ENCODE measurements at places on chromosomes 5 and 9.

- no peak for DNase-seq
Observed at GRCh38 chr9:136424750-136425362, 14.4 kb downstream of the PMPCA start.

DNA sequence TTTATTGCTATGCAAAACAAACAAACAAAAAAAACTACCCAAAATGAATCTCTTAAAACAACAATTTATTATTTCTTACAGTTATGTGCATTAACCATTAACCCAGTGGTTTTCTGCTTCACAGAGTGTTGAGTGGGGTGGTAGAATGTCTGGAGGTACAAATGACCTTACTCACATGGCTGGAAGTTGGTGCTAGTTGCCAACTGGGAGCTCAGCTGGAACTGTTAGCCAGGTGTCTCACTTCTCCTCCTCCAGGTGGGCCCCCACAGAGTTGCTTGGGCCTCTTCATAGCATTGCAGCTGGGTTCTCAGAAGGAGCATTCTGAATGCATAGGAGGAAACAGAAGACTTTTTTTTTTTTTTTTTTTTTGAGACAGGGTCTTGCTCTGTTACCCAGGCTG is 10.5 kb upstream of the B4GALT1 start:
- no peak for DNase-seq

- DNase-seq, result peak; percentile 76
Observed at GRCh38 chr5:29077451-29077850, 2039.1 kb upstream of the CDH9 start.

- DNase-seq, result no peak
Observed at GRCh38 chr5:39605145-39605544, 180.4 kb upstream of the DAB2 start.

- no peak for DNase-seq
Observed at GRCh38 chr9:122215663-122216062, 13.1 kb downstream of the LHX6 start.

DNA sequence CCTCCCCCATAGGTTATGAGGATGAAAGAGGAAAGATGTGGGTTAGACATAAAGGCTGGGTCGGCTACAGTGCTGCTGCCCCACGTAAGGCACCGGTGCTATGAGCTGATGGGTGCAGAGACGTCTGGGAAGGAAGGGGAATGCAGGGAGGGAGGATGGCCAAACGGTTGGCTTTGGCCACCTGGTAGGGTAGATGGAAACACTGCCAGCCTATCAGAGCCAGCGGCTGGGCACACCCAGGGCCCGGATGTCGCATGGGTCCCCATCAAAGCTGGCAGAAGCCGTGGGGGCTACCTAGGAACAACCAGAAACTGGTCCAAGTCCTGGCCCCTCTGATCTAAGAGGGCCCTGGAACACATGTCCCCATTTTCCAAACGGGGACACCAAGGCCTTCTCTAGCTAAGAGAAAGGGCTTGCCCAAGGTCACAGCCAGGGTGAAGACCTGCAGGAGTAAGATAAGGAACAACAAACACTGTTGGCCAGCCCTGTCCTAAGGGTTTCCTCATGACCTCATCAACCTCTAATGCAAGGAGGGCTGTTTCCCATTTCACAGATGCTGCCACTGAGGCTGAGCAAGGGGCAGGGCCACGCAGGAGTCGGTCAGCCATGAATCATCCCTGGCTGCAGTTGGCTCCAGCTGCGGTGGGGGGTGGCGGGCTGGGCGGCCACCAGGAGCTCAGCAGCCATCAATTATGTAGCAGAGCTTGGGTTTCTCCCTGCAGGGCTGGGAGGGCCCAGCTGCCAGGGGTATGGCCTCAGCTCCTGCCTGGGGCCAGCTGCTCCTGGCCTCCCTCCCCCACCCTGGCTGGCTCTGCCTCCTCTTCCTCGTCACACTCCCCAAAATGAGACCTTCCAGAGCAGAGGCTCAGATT is 4.9 kb downstream of the SH3GLB2 start:
- peak; percentile 81 for DNase-seq

DNA sequence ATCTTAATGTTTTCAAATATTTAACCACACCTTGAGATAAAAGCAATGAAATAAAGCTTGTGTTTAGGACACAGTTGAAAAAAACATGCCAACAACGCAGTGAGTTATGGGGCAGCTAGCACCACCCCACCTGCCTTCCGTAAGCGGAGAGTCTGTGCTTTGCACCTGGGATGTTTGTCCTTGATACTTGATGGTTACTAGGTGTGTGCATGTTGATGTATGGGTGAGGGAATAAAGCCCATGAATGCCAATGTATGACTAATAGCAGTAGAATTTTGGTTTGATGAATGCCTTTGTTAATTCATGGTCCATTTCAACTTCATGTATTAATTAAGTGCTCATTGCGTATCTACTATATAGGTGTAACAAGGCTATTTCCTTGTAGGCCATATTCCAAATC is 74.0 kb downstream of the PCSK5 start:
- peak; percentile 54 for DNase-seq

- no peak for DNase-seq
Observed at GRCh38 chr9:133162861-133163503, 732 bp downstream of the GBGT1 start.

DNA sequence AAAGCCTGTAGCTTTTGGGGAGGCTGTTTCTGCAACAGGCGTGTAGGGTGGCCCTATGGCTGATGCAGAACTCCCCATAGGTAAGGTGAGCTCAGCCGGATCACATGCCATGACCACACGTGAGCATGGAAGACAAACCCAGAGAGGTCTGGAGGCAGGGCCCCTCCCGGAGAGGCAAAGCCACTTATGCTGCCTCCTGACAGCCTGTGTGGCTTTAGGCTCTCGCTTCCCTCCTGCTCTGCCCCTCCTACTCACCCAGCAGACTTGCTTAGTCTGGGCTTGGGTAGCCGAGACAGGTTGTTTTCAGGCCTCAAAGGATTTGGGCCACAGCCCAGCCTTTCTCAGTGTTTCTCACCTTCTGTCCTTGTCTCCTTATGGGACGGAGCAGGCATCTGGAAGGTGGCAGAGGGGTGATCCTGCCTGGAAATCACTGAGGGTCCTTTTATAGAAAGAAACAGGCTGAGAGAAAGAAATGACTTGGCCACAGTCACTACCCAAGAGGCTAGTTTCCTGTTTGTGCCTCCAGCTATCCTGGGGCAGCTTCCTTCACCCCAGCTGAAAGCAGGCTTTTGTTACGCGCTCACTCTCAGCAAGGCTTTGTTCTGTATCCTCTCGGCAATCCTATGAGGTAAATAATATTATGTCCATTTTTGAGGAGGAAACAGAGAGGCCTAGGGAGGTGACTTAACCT is 89.9 kb downstream of the DAB2IP start:
- DNase-seq, result no peak

GRCh38 chr9:137095664-137096517 is 9.1 kb downstream of the MAN1B1 start:
- no peak for DNase-seq

DNA sequence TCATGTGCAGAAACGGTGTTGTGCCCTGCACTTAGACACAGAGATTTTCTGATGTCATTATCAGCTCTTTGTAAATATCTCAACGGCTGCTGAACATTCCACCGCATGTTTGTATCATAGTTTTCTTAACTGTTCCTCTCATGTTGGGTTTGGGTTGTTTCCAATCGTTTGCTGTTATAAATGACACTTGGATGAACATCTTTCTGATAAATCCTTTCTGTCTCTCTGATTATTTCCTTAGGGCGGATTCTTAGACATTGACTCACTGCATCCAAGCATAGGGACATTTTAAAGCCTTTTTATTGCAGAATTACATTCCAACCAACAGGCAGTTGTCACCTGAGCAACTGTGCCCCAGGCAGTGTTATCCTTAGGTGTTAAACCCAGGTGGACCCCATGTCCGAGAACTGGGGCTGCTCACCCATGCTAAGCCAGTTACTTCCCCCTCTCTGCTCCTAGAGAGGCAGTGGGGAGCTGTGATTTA is 28.5 kb downstream of the COL5A1 start:
- DNase-seq, result peak; percentile 60

DNA sequence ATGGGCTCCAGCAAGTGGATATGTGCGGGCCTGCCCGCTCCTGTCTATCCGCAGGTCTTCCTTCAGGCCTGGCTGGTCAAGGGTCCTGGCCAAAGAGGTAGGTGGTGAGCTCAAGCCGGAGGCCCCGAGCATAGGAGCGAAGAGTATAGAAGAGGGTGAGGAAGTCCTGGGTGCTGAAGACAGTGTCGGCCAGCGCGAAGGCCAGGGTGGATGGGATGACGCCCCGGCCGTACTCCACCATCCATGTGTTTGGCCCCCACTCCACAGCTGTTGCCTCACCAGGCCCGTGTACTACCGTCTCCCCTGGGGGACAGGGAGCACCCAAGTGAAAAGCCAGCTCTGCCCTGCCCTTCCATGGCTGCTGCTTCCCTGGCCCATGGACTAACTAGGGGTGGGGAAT is 2.0 kb downstream of the SIGMAR1 start:
- DNase-seq, result no peak

- DNase-seq, result no peak
Observed at GRCh38 chr5:142117579-142118151, 9.1 kb downstream of the NDFIP1 start.

GRCh38 chr9:110338143-110338542 is 480 bp upstream of the TXNDC8 start:
- DNase-seq, result no peak

DNA sequence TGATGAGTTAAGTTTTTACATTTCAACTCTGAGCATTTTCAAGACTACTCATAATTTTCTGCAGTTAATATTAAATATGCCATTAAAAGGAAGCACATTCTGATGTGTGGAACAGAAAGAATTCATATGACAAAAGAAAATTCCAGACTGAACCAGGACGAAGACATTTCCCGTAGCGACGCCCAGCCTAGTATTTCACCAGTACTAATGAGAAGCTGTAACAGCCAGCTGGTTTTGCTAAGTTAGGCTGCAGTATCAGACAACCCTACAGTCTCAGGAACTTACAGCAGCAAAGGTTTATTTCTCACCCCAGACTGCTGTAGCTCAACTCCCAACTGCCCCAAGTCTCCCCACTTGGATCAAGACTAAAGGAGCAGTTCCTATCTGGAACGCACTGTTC is 91.6 kb downstream of the TMEM174 start:
- DNase-seq, result no peak

DNA sequence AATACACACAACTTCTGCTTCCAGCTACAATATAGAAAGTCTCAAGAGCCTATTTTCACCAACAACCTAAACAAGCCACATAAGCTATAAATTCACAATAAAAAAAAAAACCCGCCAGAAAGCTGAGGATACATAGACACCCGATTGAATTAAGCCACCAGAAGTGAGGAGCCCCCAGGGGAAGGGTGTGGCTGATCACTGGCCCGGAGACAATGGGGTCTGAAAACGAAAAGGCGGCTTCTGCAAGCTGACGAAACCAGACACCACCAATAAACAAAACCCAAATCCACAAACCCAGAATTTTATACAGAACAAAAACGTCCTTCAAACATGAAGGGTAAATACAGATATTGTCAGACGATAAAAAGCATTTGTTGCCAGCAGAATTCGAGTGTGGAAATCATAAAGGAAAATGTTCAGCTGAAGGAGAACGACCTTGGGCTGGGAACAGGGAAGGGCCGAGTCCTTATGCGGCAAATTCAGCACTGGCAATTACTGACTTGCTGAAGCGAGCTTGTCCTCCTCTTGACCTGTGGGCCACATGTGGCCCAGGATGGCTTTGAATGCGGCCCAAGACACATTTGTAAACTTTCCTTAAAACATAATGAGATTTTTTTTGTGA is 39.6 kb upstream of the CEP72 start:
- DNase-seq, result no peak

DNA sequence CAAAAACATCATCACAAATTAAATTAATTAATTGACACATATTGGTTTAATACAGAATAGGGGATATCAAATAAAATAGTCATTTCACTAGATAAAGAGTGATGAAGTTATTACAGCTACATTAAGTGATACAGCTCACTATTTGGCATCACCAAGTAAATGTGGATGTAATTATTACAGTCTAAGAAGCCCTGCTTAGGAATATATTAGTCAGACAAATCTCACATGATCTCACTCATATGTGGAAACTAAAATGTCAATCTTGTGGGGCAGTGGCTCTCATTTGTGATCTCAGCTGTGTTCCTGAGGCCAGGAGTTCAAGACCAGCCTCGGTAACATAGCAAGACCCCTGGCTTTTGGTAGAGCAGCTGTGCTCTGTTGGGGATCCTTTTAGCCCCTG is 233.4 kb upstream of the RGMB start:
- no peak for DNase-seq

GRCh38 chr5:93584596-93585040 is 1.6 kb downstream of the NR2F1 start:
- no peak for DNase-seq

DNA sequence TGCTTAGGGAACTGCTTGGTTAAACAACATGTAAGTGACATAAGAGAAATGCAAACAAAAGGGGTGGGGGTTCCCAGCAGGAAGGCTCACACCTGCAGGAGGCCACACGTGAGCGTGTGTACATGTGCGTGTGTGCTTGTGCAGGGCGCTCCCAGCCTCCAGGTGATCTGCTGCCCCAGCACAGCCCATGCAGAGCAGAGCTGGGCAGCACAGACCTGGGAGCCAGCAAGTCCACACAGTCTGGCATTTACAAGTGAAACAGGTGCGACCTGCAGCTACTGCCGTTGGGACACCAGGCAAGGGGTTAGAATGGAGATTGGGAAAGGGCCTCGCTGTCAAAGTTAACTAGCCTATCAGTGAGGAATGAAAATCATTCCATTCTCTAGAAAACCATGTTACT is 41.8 kb downstream of the GRAMD2B start:
- no peak for DNase-seq

DNA sequence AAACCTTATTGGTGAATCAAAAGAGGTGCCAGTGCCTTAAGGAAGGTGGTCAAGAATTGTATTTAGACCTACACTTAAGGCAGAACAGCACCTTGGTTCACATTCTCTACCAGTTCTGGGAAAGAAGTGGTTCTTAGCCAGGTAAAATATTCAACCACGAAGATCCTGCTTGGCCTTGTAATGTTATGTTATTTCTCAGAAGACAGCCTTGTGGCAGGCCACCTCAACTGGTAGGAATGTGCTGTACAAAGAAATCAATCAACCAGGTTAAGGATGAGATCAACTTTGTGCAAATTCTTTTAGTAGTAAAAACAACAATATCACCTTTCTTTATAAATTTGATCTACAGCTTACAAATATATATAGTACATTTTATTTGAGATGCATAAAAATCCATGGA is 246.8 kb downstream of the ARRDC3 start:
- DNase-seq, result peak; percentile 60

DNA sequence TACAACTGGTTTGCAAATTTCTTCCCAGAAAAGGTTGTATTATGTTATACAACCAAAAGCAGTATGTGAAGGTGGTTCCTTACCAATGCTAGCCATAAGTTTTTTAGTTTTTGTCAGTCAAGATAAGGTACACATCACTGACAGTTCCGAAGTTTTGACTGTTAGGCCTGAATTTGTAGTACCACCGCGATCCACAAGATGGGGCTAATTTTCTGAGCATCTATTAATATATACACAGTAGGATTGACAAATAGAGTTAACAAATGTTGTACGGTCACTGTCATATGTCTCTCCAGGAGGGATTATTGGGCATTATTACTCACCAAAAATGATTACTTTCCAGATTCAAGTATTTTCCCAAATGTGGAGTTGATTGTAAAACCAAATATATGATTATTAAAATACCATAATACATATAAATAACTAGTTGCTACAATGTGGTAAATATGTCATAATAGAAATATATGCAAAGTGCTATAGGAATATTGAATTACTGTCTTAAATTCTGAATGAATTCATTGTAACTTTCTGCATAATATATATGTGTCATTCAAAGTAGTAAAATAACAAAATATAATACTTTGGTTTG is 28.4 kb upstream of the LRRC19 start:
- peak; percentile 39 for DNase-seq

GRCh38 chr5:44830951-44831350 is 22.2 kb downstream of the MRPS30 start:
- no peak for DNase-seq

GRCh38 chr9:22970434-22970975 is 523.9 kb downstream of the DMRTA1 start:
- DNase-seq, result no peak

Measured in HT1080 (cell line).